CD4-positive, alpha-beta memory T cell (primary cell): ENCODE measurements at places on chromosomes 5 and 9.

DNA sequence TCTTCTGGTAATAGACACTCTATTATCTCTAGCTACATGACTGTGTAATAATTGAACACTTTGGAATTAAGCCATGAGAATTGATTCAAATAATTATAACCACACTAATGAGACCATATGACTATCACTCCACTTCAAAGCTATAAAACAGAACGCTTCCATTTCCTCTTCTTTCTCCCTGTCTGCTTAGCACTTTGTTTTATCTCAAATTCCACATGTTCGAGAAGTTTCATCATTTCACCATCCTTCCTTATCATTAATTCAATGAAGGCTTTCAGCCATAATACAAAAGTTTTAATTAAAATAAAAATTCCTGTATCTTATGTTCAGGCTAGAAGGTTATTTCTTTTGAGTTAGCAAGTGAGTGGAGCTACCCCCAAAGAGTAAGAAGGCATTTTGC is 7.4 kb upstream of the DCTN4 start:
- no peak for DNase-seq

GRCh38 chr5:17761326-17761725 is 127.1 kb downstream of the TAF11L14 start:
- no peak for DNase-seq

- DNase-seq = no peak
Observed at GRCh38 chr5:40614923-40615585, 64.7 kb upstream of the PTGER4 start.

- DNase-seq = no peak
Observed at GRCh38 chr9:8456344-8456743, 656.8 kb upstream of the DMAC1 start.

- no peak for DNase-seq
Observed at GRCh38 chr5:17928581-17928981, 294.3 kb downstream of the TAF11L14 start.

GRCh38 chr5:43530648-43531047 is 15.7 kb upstream of the C5orf34 start:
- DNase-seq = no peak

DNA sequence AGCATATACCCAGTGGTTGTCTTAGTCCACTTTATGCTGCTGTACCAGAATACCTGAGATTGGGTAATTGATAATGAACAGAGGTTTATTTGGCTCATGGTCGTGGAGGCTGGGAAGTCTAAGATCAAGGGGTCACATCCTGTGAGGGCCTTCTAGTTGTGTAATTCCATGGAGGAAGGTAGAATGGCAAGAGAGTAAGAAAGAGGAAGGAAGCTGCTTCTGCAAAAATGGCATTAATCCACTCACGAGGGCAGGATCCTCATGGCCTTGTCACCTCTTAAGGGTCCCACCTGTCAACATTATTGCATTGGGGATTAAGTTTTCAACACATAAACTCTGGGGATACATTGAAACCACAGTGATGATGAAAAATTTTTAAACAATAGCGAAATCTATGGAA is 17.0 kb downstream of the BTNL8 start:
- DNase-seq = no peak

DNA sequence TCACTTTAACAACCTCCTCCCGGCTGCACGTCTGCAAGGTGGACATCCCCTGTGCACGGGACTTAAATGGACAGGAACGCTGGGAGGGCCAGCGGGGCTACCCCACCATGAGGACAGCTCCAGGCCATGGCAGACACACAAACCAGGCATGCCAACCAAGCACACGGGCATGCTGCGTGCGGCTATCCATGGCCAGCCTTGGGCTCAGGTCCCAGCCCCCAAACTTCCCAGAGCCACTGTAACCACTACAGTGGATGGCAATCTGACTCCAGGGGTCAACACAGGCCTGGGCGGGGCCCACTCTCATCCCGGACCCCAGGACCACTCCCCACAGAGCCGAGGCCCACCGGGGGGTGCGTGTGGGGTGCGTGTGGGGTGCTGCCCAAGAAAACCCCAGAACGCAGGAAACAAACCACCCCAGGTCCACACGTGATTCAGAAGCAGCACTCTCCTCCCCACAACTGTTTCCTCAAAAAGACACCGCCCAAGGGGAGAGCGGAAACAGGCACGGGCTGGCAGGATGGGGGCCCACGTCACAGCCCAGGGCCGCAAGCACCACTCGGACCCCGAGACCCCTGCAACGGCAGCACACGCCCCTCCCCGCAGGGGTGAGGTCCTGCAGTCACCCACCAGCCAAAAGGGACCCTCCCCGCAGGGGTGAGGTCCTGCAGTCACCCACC is 7.4 kb downstream of the SLC12A7 start:
- peak; percentile 81 for DNase-seq

GRCh38 chr5:149002761-149003689 is 59.8 kb downstream of the SH3TC2 start:
- no peak for DNase-seq

GRCh38 chr9:98375138-98375726 is 119.8 kb upstream of the TBC1D2 start:
- DNase-seq = no peak

GRCh38 chr5:30347858-30348257 is 845.6 kb upstream of the CDH6 start:
- no peak for DNase-seq

DNA sequence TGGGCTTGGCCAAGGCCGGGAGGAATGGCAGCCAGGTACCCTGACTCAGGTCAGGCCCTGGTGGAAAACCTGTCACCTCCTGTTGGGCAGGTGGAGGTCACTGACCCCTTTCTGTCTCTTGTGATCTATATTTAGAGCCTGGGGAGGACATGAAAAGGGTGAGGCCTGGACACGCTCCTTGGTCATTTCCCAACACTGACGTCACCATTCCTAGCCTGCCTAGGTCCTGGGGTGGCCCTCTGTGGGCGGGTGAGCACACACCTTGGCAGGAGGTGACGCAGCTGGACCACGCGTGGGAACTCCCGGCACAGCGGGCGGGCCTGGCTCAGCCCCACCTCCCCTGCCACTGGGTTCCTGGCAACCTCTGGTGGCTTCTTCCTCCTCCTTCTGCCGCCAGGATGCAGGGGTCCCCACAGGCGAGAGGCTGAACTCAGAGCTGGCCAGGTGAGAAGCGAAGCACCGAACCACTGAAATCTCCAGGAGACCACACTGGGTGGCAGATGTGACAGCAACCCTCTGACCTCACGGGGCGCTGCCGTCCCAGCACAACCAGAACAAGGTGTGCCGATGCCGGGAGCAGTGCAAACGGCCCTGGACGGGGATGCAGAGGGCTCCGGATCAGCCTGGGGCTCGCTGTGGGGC is 6.4 kb upstream of the RALGDS start:
- peak; percentile 67 for DNase-seq

- no peak for DNase-seq
Observed at GRCh38 chr5:180135967-180136629, 64.5 kb upstream of the RNF130 start.

DNA sequence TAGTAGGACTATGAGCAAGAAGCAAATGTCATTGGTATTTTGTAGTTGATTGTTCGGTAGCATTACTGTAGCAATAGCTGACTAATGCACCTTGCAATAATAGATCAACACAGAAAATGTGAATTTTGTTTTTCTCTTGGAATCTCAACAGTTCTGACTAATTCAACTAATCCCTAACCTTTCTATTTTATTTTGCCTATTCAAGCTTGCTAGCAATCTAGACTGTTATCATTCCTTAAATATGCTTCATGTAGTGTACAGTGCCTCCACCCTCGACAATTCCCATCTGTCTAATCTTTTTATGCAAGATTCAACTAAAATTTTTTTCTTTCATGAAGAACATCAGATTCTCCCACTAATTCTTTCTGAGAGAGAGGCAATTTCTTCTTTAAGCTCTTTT is 570.6 kb downstream of the PDE4D start:
- DNase-seq = no peak
